NCI-H460 (cell line): ENCODE measurements at places on chromosomes 4 and X.

- DNase-seq, result no peak
These were observed 914 bp downstream of the MYOZ2 start for GRCh38 chr4:119136546-119136945.

DNA sequence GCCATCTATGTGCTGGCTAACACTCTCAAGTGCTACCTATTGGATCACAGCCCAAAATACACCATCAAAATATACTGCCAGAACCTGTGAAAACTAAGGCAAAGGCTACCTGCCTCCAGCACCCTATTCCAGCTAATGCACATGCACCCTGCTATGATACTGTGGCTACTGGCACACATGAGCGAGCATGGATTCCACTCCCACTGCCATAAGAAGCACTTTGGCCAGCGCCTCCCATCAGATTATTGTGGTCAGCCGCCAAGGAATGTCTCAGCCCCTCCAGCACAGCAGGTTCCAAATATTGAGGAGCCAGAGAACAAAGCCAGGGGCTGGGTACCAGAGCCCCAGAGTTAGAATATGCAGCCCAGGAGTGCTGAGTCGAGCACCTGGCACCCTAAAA, 32.5 kb upstream of the TMPRSS11F start:
- DNase-seq, result no peak

DNA sequence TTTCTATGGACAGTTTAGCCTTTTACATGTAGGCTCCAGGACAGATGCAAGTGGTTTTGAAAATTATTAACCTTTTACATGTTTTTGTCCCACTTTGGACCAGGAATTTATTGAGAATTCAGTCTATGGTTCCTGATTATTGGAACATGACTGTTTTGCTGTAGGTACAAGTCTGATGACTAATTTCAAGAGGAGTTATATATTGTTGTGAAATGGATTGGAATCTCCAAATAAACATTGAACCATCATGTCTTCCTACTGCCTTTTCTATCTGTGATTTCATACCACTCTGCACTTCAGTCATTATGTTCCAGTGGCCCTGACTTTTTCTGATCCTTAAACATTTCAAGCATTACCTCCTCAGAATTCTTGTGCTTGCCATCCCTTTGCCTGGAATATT, 35.9 kb downstream of the TBC1D19 start:
- no peak for DNase-seq

GRCh38 chr4:4987656-4988055, 31.6 kb downstream of the CYTL1 start:
- DNase-seq, result no peak

DNA sequence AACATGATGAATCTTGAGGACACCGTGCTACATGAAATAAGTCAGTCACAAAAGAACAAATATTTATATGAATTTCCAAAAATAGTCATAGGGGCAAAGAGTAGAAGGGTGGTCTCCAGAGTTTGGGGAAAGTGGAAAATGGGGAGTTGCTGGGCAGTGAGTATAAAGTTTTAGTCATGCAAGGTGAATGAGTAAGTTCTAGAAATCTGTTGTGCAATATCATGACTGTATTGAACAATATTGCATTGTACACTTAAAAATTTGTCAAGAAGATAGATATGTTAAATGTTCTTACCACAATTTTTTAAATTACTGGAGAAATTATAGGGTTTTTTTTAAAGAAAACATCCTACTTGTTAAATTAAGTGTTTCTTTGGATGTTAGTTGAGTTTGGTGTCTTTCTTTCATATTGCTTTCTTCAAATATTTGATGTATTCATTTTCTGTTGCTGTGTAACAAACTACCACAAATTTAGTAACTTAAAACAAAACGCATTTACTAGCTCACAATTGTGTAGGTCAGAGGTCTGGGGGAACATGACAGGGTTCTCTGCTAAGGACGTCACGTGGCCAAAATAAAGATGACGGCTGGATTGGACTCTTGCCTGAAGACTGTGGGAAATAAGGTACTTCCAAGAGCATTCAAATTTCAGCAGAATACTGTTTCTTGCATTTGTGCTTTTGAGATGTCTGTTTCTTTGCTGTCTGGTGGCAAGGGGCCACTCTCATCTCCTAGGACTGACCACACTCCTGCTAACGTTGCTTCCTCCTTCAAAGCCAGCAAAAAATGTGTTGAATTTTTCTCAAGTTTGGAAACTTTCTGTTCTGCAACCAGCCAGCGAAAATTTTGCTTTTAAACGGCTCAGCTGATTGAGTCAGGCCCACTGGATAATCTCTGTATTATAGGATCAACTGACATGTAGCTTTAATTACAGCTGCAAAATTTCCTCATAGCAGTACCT, 76.7 kb downstream of the CPEB2 start:
- DNase-seq, result peak; percentile 4

GRCh38 chrX:15855568-15856221, 1.1 kb upstream of the AP1S2 start:
- no peak for DNase-seq

GRCh38 chrX:147832707-147833348, 78.9 kb upstream of the FMR1 start:
- DNase-seq, result no peak

GRCh38 chrX:139831675-139832456, 101.0 kb downstream of the ATP11C start:
- DNase-seq, result peak; percentile 48

GRCh38 chrX:9786798-9787635, 788 bp downstream of the SHROOM2 start:
- DNase-seq, result no peak

- no peak for DNase-seq
These were observed 206.1 kb upstream of the NEIL3 start for GRCh38 chr4:177103619-177104018.

DNA sequence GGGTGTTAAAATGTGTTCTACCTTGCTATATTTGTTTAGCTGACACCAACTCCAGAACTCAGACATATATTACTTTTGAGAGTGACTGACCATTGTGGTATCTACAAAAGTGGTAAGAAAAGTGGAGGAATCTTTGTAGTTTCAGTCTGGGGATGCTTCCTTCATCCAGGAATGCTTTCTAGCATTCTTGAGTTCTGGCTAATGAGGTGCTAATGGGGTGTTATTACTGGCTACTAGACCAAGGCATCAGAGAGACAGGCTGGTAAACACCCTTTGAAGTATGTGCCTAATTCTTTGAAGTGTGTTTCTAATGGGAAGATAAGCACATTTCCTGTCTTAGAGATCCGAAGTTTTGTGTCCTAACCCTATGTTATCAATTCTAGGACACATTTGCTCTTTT, 310.4 kb downstream of the SPRY1 start:
- DNase-seq, result no peak

DNA sequence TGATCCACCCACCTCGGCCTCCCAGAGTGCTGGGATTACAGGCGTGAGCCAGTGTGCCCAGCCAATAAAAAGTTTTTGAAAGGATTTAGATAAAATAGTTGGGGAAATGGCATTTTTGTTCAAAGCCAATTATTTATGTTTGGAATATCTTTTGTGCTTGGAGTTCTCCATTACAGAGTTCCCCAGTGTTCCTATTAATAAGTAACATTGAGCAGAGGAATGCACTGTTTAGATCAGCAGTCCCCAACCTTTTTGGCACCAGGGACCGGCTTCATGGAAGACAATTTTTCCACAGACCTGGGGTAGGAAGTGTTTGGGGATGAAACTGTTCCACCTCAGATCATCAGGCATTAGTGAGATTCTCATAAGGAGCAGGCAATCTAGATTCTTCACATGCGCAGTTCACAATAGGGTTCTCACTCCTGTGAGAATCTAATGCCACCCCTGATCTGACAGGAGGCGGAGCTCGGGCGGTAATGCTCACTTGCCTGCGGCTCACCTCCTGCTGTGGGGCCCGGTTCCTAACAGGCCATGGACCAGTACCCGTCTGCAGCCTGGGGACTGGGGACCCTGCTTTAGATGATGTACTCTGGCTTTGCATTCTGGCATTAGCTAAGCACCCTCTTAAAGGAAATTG, 8.3 kb downstream of the PKD2 start:
- DNase-seq, result no peak

DNA sequence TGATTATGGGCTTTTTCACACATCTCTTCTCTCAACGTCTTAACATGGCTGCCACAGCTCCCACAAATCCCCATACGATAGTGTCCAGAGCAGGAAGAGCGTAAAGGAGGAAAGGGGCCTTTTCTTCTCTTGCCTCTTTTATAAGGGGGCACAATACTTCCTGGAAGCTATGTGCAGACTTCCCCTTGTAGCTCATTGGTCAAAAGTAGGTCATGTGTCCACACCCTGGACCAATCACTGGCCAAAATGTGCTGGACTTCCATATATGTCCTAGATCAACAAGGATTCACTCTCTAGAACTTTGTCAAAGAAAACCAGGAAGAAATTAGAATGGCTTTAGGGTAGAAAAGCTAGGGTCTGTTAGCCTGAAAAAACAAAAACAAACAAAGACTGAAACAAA, 26.7 kb downstream of the STK32B start:
- DNase-seq, result no peak

DNA sequence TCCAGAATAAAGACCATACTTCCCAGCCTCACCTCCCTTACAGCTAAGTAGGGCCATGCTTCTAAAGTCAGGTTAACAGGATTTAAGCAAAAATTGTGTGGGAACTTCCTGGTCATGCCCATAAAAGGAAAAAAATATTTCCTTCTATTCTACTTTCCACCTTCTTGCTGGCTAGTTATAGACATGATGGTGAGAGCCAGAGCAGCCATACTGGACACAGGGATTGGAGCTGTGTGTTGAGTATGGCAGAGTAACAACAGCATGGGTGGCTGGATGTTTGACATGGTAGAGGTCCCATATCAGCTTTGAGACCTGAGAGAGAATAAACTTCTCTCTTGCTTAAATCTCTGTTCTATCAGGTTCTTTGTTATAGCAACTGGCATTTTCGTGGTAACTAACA, 15.1 kb upstream of the CBR4 start:
- no peak for DNase-seq

DNA sequence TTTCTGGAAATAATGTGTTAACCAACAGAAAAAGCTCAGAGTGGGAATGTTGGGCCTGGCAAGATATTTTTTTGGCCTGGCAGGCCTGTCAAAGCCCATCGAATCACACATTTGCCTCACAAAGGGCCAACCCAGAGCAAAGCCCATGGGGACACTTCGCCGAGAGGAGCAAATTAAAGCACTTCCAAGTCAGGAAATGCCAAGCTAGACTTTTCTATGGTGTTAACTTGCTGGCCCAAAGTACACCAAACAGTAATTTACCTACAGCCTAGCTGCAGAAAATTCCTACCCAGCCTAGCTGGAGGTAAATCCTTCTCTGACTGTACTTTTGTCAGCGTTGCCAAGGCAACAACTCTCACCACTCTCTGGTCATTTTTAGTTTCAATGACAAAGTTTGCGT, 288.6 kb upstream of the LDB2 start:
- no peak for DNase-seq

- peak; percentile 65 for DNase-seq
These were observed 2.1 kb upstream of the FAT1 start for GRCh38 chr4:186725469-186726425.

DNA sequence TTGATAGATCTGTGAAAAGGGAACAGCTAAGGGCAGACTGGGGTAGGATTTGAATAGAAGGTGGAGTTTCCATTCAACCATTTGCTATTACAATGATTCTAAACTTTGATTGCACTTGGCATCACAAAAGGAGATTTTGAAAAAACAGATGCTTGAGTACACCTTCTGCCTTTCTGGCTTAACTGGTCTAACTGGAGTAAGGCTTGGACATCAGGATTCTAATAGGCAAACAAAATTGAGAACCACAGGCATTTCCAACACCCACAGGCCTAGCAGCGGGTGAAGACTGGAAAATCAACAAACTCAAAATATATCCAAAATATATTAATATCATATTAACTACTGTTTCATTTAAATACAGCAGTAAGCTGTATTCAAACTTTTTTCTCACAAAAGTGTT, 1.9 kb upstream of the VEGFC start:
- no peak for DNase-seq

GRCh38 chr4:146159384-146160058, 16.0 kb upstream of the LSM6 start:
- DNase-seq, result no peak

DNA sequence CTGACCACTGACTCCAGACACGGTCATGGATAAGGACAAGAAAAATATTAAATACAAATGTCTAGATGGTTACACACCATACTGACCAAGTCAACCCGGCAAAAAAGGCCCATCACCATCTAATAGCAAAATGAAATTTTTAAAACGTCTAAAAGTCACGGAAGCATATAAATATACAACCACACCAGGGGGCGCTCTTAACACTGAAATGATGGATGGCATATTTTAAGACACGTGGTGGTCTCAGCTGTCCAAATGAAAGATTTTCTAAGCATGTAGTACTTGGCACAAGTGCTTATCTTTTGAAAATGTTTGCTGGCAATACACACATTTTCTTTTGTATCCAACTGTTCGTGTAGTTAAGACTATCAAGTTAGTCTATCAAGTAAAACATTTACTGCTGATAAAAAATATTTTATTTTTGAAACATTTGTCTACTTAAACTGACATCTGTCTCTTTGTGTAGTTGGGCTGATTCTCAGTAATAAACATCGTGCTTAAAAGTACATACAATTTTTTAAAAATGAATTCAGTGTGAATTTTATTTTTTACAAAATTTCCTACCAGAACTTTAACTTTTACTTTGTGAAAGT, 64.6 kb downstream of the COX7B2 start:
- DNase-seq, result peak; percentile 40

DNA sequence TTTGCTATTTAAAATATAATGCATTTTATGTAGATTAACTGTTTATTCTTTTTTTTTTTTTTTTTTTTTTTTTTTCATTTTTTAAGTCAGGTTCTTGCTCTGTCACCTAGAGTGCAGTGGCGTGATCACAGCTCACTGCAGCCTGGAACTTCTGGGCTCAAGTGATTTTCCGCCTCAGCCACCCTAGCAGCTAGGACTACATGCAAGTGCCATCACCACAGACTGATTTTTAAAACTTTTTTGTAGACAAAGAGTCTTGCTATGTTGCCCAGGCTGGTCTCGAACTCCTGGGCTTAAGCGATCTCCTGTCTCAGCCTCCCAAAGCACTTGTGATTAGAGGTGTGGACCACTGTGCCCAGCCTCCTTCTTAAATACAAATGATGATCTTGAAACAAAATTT, 159.9 kb downstream of the CAMK2D start:
- DNase-seq, result no peak

- no peak for DNase-seq
These were observed 35.5 kb upstream of the PLS3 start for GRCh38 chrX:115525486-115525885.

DNA sequence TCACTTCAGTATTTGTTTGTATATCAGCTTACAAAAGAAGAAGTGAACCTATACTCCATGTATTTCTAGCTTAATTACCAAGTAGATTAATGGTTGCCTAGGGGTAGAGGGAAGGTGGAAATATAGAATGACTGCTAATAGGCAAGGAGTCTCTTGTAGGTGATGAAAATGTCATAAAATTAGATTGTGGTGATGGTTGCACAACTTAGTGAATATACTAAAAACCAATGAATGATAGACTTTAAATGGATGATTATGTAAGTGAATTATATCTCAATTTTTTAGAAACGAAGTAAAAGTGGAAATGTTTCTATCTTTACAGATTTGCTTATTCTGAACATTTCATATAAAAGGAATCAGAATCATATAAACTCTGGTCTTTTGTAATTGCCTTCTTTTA, 165.5 kb downstream of the AWAT2 start:
- DNase-seq, result no peak

GRCh38 chrX:10811111-10811510, 190.7 kb upstream of the MID1 start:
- no peak for DNase-seq

GRCh38 chrX:97452283-97452682, 568.6 kb downstream of the RPA4 start:
- DNase-seq, result no peak
